Stimulated activated CD4-positive, alpha-beta T cell treated with anti-CD3 and anti-CD28 coated beads, Interleukin-15, amount 100 ng/mL, for 1 hour (primary cell): ENCODE measurements at places on chromosomes 4 and X.

GRCh38 chr4:10917566-10917965 is 233.0 kb upstream of the CLNK start:
- no peak for DNase-seq

DNA sequence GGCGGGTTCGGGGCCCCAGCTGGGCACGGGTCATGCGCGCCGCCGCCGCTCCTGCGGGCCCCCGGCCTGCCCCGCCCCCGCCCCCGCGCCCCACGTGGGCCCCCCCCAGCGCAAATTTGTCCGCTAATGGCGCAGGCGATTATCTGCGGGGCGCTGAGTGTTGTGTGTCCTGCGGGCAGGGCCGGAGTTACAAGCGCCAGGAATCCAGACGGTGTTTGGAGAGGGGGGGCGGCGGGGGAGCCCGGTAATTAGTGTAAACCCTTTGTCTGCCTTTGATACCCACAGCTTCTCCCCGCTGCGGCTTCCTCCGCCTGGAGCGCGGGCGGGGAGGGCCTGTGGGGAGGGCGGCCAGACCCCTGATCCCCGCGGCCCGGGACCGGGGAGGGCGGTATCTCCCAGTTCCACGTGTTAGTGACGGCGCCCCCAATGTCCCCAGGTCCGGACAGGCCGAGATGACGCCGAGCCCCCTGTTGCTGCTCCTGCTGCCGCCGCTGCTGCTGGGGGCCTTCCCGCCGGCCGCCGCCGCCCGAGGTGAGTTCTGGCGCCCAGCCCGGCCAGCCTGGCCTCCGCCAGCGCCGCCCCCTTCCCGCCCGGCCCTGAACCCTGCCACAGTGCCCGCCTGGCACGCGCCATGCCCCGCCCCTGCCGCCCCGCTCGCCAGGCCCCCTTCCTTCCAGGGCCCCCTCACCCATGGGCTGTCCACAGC is 761 bp downstream of the FGFRL1 start:
- no peak for DNase-seq

- no peak for DNase-seq
Observed at GRCh38 chr4:148021686-148022085, 289.8 kb downstream of the ARHGAP10 start.

GRCh38 chr4:65538571-65538970 is 131.7 kb downstream of the EPHA5 start:
- DNase-seq, result no peak

- no peak for DNase-seq
Observed at GRCh38 chr4:18627447-18628005, 606.0 kb upstream of the LCORL start.
